NCI-H510A treated with DMSO at 0.1 percent for 48 hours (cell line): ENCODE measurements at places on chromosomes 3 and 15.
A peak's percentile ranks its signal among the peaks of the same experiment; 100 is the strongest.

DNA sequence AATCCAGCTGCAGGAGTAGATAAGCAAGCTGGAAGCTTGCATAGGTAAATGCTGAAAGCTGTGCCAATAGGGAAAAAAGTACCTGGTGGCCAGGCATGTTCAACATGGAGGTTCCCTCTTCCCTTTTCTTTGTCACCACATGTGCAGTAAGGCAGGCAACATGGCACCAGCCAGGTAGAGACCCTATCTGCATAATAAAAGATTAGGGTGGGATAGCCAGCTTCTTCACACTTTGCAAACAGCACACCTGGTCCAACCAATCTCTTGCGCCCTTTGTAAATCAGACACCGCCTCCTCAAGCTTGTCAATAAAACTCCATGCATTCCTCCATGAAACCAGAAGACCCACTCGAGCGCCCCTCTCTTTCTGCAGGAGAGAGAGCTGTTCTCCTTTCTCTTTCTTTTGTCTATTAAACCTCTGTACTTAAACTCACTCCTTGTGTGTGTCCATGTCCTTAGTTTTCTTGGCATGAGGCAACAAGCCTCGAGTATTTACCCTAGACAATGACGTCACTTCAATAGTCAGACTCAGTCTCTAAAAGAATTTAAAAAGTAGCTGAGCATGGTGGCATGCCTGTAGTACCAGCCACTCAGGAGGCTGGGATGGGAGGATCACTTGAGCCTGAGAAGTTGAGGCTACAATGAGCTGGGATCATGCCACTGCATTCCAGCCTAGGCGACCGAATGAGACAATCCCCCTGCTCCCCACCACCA lies 256.3 kb downstream of the SCAPER start:
- DNase-seq = no peak

DNA sequence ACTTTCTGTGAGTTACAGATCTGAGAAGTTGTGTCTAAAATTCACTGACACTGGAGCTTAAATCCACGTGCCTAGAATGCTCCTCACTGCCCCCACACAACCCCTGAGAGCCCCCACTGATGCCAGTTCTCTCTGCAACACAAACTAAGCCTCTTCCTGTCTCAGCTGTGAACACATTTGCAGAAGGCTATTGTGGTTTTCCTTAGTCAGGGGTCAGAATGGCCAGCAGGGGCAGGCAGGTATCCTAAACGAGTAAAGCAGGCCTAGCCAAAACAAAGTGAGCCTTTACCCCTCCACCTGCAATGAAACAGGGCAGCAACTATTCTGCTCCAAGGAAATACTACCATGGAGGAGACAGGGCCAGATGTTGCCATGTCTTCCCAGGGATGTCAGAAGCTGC lies 78.6 kb downstream of the FHIT start:
- DNase-seq = no peak

DNA sequence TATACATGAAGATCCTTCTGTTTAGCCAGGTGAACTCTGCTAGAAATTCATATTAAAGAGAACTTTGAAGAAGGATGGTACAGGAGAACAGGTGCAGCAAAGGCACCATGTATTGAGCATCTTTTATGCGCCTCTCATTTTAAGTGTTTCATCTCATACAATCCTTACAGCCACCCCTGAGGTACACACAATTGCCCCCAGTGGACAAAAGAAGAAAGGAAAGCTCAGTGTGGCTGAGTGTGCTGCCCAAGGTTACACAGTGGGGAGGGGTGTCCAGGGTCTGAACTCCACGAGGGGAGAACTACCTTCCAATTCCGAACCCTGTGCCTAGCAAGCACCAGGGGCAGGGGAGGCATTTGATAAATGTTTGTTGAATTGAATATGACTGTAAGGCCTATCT lies 98.6 kb downstream of the MECOM start:
- DNase-seq = no peak

DNA sequence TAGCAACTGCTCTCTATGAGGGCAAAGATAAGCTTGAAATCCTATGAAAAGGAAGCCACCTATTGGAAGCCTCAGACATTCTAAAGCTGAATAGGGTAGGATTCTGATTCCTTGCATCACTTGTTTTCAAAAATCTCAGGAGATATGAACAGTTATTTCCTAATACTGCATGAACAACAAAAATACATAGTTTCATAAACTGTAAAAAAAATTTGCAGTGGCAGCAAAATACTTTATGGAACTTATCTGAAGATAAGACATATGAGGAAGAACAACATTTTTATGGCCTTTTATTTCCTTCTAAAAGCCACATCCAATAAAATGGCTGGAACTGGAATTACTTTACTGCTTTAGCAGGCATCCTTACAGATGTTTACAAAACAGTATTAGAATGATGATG lies 29.9 kb downstream of the AP3S2 start:
- DNase-seq = no peak

DNA sequence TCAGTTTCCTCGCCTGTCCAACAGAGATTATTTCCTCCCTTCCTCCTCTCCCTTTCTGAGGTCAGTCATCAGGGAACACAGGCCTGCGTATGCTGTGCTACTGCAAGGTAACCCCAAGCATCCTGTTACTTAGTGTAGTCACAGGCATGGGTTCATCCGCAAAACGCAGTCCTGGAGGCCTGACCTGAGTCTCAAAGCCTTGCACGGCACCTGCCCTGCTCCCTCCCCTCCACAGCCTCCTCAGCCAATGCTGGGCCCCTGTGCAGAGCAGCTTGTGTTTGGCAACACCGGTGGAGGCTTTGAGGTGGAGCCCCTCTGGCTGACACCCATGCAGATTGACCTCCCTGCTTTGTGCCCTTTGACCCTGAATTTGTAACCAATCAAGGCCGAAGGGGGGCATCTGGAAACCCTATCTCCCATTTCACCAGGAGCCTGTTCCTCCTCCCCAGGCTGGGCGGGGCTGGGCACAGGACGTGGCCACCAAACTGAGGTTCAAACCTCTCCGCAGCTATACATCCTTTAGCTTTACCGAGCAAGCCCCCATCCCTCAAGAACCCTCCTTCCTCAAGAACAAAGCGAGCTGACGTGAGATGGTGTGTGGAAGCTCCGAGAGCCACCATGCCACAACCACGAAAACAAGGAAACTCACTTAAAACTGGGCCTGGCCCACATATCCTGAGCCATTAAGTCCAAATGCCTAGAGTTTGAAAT lies 21.5 kb downstream of the TKT start:
- DNase-seq = no peak

- DNase-seq = no peak
These were observed 525.3 kb upstream of the PPP2R3A start for GRCh38 chr3:135440233-135440632.

GRCh38 chr15:68614286-68615035 lies 35.7 kb downstream of the CORO2B start:
- DNase-seq = no peak

- DNase-seq = no peak
These were observed 34.9 kb downstream of the SMAD3 start for GRCh38 chr15:67100124-67100791.

GRCh38 chr3:48502121-48502520 lies 1.9 kb downstream of the SHISA5 start:
- no peak for DNase-seq

GRCh38 chr3:31671451-31671850 lies 138.7 kb downstream of the STT3B start:
- DNase-seq = no peak

DNA sequence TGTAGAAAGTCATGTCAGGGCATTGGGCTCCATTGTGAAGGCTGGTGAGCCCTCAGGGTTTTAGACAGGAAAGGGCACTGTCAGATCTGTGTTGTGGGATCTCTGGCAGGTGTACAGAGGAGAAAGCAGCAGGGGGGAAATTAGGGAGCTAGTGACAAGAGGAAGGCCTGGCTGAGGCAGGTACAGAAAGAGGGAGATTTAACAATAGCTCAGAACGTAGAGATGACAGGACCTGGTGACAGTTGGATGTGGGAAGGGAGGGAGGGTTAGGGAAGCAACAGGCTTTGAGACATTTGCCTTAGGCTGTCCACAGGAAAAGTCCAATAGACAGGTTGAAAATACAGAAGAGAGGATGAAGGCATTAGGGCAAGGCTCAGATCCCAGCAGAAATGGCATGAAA lies 288.1 kb downstream of the EPHB1 start:
- DNase-seq = no peak

DNA sequence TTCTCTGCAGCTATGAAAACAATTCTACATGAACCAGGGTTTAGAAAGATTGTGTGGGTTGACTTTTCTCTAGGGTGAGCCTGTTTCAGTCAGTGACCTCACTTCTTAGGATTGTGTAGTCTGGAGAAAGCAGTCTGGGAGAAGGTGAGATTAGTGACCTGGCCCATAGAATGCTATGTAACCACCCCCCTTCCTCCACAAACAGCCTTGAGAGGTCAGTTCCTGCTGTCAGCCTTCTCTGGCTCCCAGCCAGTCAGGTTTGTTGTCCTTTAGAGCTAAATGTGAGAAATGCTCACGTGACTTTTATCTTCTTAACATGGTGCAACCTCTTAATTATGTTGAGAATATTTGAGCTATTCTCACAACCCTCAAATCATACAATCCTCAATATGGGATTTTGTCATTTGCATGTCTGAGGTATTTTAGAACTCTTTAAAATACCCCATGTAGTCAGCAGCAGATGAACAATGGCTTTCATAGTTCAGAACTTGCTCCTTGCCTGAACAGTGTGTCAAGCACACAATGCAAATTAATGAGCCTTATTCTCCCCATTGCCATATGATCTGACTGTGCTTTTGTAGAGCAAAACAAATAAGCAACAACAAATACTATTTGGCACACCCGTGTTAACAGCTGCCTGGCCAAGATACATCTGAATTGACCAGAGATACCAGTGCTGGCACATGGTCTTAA lies 311.6 kb downstream of the CNTN6 start:
- peak; percentile 46 for DNase-seq

- peak; percentile 53 for DNase-seq
These were observed 63.5 kb downstream of the OTOL1 start for GRCh38 chr3:161560008-161560637.

DNA sequence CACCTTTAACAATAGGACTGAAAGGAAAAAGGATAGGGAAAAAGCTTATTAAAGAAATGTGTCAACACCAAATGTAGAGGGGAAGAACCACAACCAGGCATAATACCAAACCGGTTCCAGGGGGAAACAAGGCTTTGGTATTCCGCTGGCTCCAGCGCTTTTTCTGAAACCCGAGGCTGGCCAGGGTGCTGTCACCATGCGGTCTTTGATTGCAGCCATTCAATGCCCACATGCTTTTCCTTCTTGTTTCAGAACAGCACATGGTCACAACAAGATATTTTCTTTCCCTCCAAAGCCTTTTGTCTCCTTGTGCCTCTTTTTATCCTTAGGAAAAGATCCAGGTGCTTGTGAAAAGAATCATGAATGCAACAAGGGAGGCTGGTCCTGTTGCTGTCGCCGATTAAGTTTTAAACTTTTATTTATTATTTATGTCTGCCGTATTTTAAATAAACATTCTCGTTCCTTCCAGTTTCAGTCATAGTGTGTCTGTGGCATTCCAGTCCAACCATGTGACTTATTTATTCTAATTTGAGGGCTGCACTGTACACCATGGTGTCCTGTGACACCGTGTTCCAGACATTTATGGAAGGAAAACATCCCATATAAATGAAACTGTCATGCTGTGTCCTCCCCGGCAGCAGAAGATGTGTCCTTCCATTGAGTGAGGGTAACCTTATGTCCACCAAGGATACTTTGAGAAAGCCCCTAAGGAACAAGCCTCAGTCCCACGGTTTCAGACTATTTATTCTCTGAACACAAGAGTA lies 41.1 kb downstream of the CCK start:
- no peak for DNase-seq

DNA sequence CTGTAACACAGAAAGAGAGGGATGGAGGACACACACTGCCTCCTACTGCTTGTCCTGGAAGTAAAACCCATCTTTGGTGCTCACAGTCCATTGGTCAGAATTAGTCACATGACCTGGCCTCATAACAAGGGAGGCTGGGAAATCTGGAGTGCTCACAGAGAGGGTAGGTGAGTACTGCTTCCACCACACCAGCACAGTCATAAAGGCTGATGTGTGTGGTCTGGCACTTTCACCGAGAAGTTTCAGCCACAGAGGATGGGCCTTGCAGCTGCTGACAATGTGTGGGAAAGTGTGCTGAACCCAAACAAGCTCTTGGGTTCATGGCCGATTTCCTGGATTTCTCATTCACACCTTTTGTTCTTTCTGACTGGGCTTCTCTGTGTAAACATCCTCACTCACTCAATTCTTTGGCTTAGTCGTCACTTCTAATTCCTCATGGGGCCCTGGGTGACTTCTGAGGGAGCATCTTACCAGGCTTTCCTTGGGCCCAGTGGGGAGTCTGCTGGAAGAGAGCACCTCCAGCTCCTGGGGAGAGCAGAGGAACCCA lies 100.7 kb downstream of the ASB7 start:
- no peak for DNase-seq

DNA sequence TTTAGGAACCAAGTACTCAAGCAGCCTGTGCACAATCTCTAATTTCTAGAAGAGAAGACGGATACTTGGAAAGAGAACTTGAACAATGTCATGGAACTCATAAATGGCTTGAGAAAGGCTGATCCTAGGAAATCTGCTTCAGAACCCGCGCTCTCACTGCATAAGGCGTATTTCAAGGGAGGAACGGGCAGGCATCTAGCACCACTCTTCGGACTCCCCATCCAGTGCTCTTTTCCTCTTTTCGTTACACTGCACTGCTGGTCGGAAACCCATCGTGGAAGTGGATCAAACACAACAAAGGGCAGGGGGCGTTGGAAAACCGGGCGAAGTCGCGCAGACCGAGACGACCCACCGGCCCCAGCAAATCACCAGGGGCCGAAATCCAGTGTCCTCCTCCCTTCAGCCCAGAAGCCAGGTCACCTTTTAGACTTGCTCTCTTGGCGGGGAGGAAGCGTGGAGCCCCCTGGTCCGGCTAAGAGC lies 539 bp upstream of the TLNRD1 start:
- DNase-seq = no peak

GRCh38 chr15:62606376-62607113 lies 436.0 kb upstream of the TPM1 start:
- no peak for DNase-seq

DNA sequence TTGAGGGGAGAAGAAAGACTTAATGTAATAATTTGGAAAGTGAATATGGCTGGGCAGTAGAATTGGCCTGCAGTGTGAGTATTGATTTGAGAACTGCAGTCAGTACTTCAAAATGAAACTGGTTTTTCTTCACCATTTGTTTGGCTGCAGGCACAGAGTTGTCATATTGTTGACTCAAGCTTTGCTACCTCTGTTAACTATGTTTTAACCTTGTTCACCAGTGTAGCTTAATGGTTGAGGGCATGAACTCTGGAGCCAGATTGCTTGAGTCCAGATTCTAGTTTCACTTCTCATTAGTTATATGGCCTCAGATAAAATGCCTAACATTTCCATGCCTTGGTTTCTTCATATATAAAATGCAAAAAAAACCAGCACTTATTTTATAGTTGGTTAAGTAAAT lies 64.1 kb downstream of the CFAP44 start:
- DNase-seq = no peak

DNA sequence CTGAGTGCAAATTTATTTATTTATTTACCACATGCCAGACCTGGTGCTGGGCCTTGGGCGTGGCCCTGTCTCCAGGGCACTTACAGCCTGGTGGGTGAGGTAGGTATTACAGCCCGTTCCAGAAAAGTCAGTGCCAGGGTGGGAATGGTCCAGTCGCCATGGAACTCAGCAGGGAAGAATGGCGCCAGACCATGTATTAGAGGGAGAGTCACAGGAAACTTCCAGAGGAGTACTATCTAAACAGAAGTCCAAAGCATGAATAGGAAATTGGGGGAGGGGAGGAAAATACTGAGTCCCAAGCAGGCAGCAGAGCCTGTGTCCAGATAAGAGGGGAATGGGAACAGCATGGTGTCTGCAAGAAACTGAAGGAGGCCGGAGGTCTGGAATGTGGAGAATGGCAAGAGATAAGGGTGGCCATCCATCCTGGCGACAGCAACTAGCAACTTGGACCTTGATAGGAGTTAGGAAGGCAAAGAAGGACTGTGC lies 27.0 kb downstream of the SH3BP5 start:
- no peak for DNase-seq
